GM23338 (cell line): ENCODE measurements at places on chromosomes 4 and X. TPM values are rescaled to one million over a fixed set of nuclear protein-coding genes. Genes with fewer than 3 reads are reported as not detected.

- peak; percentile 43 for DNase-seq
Observed at GRCh38 chrX:70476166-70476933, 31.7 kb downstream of the DLG3 start.

DNA sequence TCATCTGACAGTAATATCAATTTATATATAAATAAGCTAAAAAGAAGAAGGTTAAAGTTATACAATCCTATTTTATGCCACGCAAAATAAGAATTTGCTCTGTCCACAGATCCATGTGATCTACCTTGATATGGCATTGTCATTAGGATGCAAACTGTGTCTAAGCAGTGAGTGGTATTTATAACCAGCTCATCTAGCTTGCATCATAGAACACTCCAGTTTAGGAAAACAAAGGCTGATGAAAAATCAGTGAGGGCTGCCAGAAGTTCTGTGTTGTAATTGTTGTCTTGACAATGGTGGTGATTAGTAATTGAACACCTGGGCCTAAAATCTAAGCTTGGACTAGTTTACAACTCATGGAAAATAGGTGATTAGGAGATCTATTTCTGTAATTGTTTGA is 111.0 kb downstream of the CPE start:
- no peak for DNase-seq

The TRAM1L1 gene
- total RNA-seq: 1.5 and 2.6 TPM in 2 replicates

GRCh38 chr4:4685810-4686795 is 144.3 kb upstream of the STX18 start:
- no peak for DNase-seq

The NDP gene
- total RNA-seq: 0.14 and 0.27 TPM in 2 replicates

- DNase-seq: no peak
Observed at GRCh38 chr4:144313370-144313769, 172.9 kb upstream of the GYPA start.

GRCh38 chr4:1294891-1295290 is 5.2 kb downstream of the MAEA start:
- no peak for DNase-seq

The NKX3-2 gene
- total RNA-seq: 0.14 TPM in 1 of 2 replicates, not detected in the other

The HHIP gene
- 1.5 and 2.5 TPM in 2 replicates for total RNA-seq

DNA sequence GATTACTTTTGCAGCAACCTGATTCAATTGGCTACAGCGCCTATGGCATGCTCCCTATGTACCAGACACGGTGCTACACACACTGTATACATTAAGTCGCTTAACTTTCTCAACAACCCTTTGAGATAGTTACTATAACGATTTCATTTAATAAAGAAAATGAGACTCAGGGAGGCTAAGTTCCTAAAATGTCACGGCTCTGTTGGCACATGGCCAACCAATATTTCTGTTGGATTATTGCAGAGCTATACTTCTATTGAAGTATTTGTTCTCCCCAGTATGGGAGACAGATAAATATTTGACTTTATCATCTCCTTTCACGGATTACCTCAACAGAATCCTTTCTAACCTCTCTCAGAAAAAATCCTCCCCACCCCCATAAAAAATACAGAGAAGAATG is 25.3 kb downstream of the CLNK start:
- DNase-seq: no peak

DNA sequence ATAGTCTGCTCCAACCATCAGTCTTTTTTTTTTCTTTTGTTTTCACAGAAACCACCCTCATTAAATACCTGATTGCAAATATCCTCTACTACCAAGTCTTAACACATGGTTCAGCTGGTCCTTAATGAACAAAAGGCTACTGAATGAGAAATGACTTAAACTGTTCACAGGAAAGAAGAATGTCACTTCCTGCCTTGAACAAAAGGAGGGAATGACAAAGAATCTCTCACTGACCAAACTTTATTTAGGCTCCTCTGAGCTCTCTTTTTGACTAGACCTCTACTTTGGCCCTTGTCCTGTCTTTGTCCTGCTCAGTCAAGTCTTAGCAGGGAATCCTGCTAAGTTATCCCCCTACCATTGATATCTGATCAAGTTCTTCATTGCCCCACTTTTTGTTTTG is 31.8 kb upstream of the GJB1 start:
- DNase-seq: peak; percentile 38

The CYSLTR1 gene
- not detected in 2 replicates for total RNA-seq

The PRDM8 gene
- total RNA-seq: not detected in 2 replicates

DNA sequence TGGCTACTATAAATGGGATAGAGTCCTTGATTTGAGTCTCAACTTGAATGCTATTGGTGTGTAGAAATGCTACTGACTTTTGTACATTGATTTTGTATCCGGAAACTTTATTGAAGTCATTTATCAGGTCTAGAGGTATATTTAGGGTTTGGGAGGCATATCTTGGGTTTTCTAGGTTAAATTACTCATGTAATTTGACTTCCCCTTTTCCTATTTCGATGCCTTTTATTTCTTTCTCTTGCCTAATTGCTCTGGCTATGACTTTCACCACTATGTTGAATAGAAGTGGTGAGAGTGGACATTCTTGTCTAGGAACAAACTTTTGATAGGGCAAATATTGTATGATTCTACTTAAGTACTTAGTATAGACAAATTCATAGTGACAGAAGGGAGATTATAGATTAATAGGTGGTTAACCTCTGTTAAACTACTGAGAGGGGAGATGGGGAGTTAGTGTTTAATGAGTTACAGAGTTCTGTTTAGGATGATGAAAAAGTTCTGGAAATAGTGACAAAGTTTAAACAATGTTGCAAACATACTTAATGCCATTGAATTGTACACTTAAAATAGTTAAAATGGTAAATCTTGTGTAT is 22.8 kb upstream of the HSPA4L start:
- no peak for DNase-seq

DNA sequence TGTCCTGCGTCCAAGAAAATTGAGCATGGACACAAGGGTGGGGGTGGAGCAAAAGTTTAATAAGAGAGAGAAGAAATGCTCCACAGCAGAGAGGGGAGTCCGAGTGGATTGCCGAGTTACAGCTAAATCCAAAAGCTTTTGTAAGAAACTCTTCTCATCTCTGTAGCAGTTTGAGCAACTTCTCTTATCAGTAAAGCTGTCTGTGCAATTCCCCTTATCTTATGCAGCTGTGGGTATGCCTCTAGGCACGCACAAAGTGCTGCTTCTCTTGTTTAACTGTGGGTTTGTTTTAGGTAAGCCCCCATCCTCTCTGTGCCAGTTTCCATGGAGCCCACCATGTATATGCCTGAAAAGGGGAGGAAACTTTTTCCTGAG is 44.8 kb downstream of the HMGB2 start:
- DNase-seq: no peak

DNA sequence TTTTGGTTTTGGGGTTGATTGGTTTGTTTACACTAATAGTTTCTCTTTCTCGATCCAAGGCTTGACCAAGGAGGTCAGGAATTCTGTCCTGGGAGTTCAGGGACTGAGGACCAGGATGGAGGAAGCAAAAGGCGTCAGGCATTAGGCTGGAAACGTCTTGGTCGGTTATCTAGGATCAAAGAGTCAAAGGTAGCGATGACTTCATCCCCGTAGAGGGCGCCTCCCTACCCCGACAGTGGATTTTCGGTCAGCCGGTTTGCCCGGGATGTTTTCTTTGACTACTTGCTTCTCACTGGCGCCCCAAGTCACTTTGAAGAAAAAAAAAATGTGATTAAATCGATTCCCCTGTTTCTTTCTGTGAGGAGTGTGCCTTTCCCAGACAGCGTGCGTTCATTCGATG is 980 bp upstream of the FHDC1 start:
- peak; percentile 86 for DNase-seq

DNA sequence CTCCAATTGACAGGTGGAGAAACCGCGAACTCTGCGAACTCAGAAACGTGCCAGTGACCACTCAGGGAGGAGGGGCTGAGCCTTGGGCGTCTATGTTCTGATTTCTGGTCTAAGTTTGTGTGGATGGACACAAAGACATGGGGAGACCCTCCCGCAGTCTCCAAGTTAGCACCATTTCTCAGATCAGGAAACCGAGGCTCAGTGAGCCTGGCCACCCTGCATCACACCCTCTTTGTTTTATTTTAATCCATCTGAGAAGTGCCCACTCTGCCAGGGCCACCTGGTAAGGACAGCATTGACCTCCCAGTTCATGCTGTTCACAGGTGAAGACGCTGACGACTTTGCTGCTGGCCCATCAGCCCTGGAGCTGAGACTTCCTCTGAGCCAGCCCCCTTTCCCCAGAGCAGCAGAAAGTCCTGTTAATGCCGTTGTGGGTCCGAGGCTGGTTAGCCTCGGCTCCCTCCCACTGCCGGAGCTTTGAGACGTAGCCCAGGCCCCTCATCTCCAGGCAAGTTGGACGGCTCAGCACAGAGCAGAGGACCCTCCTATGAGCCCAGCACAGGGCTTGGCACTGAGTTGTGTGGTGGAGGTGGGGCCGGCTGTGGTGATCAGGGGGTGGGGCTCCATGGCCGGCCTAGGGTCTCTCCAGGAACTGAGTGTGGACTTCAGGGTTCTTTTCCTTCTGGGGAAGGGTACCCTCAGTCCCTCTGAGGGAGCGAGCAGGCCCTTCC is 43.7 kb downstream of the PSAPL1 start:
- DNase-seq: no peak

- peak; percentile 70 for DNase-seq
Observed at GRCh38 chr4:112511093-112511802, 4.7 kb downstream of the NEUROG2 start.

- peak; percentile 73 for DNase-seq
Observed at GRCh38 chr4:69156913-69157312, 57.6 kb downstream of the UGT2B11 start.

The LRIT3 gene
- 0.14 and 0.43 TPM in 2 replicates for total RNA-seq

- DNase-seq: no peak
Observed at GRCh38 chr4:58767598-58767997, 1657.4 kb upstream of the IGFBP7 start.

GRCh38 chr4:6470502-6471306 is 1.7 kb downstream of the PPP2R2C start:
- DNase-seq: peak; percentile 54

The SOX3 gene
- 23.3 and 25.4 TPM in 2 replicates for total RNA-seq

GRCh38 chr4:66653937-66654336 is 891.4 kb downstream of the CENPC start:
- no peak for DNase-seq

The GPR34 gene
- total RNA-seq: not detected in 2 replicates

The MAGED2 gene
- 203 and 236 TPM in 2 replicates for total RNA-seq

The CD40LG gene
- not detected in 2 replicates for total RNA-seq

- DNase-seq: no peak
Observed at GRCh38 chr4:78100060-78100459, 42.9 kb downstream of the FRAS1 start.
